Activated CD8-positive, alpha-beta T cell treated with anti-CD3 and anti-CD28 coated beads for 36 hours (primary cell): ENCODE measurements at places on chromosomes 1 and 21.

DNA sequence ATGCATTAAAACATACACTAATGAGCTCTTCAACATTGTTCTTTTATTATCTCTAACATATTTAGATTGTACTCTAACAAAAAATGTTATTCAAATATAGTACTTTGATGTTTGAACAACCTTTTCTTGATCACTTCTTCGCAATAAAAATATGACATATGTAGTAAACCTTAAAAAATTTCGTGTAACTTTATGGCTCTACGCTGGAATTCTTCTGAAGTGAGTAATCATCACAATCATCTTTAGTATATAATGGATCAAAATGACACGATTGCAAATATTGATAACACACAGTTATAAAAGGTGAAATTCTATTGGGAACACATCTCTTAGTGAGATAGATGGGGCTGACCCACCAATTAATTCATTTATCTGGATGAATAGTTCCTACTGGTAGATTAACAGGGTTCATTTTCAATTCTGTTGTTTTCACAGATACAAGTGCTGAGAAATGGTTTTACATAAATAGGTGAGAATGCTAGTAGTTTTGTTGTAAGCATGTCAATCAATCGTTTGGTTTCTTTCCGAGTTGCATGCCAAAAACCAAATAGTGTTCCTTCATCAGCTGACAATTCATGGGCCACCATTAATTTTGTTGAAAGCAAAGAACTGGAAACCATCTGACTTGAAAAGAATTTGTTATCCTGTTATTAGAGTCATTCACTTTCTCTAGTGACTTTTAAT lies 1.5 kb upstream of the ZMPSTE24 start:
- no peak for DNase-seq

- DNase-seq = no peak
Measured at GRCh38 chr1:59258412-59259032, 38.4 kb upstream of the FGGY start.

DNA sequence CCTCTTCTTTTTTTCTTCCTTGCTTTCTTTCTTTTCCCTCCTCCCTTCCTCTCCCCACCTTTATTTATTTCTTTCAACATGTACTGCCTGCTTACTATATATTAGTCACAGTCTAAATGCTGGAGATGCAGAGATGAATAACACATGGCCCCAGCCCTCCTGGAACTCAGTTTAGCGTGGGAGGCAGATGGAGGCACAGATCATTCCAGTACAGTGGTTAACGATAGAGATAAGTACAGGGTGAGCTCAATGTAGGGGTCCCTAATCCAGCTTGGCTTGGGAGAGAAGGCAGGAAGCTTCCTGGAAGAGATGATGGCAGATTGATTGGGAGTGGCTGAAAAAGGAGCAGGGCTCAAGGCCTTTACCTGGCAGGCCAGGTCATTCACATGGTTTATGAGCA lies 55.6 kb upstream of the PPP2R5A start:
- DNase-seq = no peak

GRCh38 chr1:226001963-226002666 lies 3.0 kb upstream of the SDE2 start:
- DNase-seq = peak; percentile 76

DNA sequence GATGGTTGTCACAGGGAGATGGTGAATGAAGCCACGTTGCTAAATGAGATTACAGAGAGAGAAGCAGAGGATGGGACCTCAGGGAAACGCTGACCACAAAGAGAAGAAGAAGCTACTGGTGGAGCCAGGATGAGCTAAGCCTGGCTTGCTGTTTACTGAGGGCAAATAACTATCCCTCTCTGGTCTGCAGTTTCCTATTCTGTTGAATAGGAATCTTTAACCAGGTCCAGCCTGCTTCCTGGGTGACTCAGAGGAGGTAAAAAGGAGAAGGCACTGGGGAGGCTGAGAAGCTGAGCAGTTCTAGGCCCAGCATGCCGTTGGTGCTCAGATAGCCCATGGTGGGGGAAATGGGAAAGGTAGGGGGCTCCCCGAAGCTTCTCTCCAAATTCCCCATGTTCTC lies 29.6 kb downstream of the DMBX1 start:
- DNase-seq = no peak

- DNase-seq = no peak
Measured at GRCh38 chr1:64059556-64059955, 143.9 kb upstream of the UBE2U start.

DNA sequence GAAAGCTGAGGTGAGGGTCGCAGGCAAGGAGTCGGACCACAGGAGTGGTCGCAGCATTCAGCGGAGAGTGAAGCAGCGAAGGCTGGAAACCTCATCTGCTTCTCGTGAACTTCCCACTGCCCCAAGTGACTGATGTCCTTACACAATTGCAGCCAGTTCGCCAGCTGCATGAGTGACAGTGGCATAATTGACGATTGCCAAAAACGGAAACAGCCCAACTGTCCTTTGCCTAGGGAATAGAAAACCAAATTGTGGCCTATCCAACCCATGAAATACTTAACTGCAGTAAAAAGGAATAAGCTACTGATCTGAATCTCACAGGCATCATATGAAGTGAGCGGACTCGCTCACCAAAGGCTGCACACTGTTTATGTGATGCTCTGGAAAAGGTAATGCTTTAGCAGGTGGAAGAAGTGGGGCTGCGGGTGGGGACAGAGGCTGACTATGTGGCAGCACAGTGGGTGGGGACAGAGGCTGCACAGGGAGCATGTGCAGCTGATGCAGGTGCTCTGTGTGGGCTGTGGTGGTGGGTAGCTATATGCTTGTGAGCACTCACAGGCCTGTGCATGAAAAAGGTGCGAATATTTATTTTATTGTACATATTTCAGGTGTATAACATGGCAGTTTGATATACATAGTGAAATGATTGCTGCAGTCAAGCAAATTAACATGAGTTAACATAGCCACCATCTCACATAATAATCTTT lies 4.2 kb upstream of the NLRP3 start:
- no peak for DNase-seq

DNA sequence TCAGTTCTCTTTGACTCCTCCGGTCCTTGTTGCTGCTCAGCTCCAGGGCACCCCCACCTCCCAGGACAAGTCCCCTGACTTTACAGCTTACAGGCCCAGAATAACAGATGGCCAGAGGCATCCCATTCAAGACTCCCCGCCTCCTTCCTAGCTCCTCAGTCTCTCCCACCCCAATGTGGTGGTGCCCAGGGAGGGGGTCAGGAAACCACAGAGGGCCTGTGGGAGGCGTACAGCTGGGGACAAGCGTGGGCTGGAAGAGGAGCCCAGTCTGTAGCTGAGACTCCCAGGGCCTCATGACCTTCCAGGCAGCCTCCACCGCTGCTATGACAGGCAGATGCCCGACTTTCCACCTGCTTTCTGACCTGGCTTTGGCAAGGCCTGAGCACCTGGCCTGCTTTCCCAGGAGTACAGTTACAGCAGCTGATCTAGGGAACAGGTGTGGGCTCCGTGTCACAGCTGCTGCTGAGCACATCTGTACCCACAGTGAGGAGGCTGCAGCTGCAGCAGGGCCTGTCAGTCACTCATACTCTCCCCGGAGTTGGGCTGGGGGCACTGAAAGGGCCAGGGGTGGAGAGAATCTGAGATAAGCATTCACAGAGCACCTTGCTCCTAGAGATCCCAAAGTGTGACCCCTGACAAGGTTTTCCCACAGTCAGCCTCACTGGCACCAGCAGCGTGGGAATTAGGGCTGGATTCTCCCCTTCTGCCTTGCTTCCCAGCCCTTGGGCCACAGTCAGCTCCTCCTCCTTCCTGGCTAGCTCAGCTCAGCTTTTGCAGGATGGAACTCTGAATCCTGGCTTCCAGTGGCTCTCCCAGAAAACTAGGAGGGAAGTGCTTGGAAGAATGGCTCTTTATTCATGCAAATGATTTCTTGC lies 7.1 kb upstream of the NAV1 start:
- no peak for DNase-seq

DNA sequence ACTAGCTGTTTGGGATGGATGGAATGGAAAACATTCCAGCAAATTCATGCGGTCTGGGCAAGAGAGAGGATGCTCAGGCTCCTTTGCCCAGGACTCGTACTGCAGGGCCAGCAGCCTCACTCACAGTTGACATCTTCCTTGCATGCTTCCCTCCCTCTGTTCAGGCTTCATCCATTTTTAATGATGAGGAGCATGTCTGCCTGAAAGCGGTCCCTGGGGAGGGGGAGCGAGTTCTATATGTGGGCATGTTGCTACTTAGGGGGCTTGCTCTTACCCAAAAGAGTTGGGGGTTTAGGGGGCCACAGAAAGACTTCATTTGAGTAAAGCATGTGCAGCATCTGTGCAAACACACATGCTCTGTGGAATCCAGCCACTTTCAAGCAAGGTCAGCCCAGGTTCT lies 98.2 kb downstream of the HMGB4 start:
- no peak for DNase-seq

GRCh38 chr21:29295066-29295650 lies 3.6 kb upstream of the BACH1 start:
- peak; percentile 47 for DNase-seq

DNA sequence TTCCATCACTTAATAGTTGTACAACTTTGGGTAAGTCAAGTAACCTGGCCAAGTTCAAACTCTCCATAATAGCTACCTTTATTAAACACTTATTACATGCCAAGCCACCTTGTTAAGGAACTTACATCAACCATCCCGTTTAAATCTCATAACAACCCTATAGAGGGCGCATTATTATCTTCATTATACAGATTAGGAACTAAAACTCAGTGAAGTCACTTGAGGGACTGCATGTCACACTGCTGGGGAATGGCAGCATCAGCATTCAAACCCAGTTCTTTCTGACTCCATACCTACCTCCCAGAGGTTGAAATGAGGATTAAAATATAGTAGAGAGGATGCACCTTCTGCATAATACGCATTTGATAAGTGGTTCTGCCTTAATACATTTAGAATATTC lies 47.1 kb upstream of the PLA2G2C start:
- no peak for DNase-seq

DNA sequence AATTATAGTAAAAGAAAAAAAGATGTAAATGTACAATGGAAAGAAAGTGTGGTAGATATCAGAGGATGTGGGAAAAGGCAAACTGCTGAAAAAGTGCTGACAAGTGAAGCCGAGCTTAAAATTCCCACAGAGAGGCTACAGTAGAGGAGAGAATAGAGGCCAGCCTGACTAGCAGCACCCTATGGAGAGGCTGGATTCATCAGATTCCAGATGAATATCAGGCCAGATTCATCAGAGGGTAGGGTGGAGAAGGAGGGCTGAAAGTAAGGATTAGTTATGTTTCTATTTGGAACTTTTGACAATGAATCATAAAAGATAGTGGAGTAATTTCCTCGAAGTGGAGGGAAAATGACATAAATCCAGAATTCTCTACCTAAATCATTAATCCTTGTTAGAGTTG lies 60.4 kb upstream of the NEK7 start:
- no peak for DNase-seq

DNA sequence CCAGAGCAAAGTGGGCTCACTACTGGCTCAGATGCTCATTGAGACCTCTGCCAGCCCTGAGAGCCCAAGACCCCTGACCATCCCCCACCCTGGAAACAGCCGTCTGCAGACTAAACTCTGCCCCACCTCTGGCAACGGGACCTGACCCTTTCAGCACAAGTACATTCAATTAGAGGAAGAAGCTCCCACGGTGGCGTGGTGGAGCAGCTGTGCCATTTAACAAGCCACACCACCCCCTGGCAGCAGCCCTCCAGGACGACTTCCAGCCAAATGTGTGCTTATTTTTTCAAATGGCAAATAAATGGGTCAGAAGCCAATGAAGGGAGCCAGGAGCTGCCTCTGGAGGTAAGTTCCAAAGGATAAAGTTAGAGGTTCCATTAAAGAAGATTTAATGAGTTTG lies 226.7 kb downstream of the NPHP4 start:
- DNase-seq = no peak

- DNase-seq = no peak
Measured at GRCh38 chr1:232806186-232806510, 932 bp downstream of the MAP10 start.

- DNase-seq = no peak
Measured at GRCh38 chr1:91736715-91737615, 149.0 kb downstream of the TGFBR3 start.

DNA sequence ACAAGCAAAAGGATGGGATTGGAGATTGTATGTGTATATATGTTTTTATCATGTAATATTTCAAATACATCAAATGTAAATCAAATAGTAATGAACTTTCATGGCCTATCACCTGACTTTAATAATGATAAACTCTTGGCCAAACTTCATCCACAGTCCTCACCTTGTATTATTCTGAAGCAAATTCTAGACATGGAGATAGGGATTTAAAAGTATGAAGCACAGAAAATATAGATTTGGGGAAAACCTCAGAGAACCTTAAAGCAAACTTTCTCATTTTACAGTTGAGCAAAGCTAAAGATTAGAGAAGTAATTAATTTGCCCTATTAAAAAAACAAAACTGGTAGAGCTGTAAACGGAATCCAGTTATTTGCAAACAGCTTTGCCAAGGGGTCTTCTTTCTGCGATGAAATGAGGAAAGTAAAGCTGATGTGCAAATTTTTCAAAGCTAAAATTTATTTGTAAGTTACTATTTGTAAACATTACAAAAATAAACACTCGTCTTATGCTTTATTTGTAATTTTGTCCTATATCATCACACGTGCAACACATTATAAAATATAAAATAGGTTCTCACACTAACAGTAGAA lies 19.9 kb upstream of the KIF14 start:
- DNase-seq = no peak

DNA sequence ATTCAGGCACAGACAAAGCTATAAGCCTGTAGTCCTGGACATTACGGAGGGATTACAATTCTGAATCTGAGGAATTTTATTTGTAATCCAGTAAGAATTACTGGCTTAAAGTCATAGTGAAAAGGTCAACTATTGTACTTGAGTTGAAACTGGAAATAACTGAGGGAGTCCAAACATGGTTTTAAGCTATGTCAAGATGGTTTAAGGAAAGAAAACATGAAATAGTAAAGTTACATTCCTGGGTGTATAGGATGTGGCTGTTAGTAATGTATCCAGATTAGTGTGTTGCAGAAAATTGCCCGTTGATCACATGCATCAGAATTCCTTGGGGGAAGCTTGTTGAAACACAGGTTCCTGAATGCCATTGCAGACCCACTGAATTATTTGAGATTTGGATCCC lies 124.8 kb upstream of the GORAB start:
- no peak for DNase-seq

GRCh38 chr1:1038694-1039093 lies 18.8 kb downstream of the AGRN start:
- no peak for DNase-seq

- DNase-seq = no peak
Measured at GRCh38 chr1:151763990-151764389, 694 bp upstream of the MRPL9 start.

DNA sequence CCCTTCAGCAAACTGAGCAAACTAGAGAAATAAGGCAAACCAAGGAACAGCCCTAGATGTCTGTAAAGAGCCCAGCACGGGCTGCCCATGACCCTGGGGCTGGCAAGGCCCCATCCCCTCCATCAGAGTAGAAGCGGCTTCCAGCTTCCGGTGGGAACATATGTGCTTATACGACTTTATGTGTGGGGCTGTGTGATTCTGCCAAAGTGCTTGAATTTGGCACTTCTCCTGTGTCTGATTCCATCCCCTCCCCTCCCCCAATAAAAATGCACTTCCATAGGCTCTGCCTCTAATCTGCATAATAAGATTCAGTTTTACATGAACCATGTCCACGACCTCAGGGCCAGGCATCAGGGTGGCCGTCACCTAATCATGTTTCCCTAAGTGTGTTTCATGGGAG lies 236.6 kb downstream of the DSCAM start:
- DNase-seq = no peak
